Neural progenitor cell (in vitro differentiated cells): ENCODE measurements at places on chromosomes 5 and 9. TPM values are rescaled to one million over a fixed set of nuclear protein-coding genes. Genes with fewer than 3 reads are reported as not detected.

Gene B4GALT7
- total RNA-seq, result 11.6 and 23.1 TPM in 2 replicates

Gene TMEM215
- total RNA-seq, result not detected in 2 replicates

GRCh38 chr5:32074401-32074800 lies 99.7 kb downstream of the GOLPH3 start:
- peak; percentile 22 for DNase-seq

- DNase-seq, result no peak
Measured at GRCh38 chr9:5708414-5708813, 79.5 kb downstream of the RIC1 start.

DNA sequence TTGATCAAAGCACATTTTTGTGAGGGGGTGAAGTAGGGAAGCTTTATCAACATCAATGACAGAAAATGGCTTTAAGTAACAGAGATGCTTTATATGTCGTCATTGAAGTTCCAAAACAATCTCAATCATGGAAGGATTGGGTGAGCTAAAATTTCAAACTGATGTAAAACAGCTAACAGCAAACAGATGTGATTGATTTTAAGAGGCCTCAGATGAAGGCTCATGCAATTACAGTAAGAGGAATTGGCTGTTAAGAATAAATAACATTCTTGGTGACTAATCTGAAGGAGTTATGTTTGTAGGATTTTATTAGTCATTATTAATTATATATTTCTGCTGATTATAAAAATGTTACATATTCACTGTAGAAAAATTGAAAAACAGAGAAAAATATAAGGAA lies 63.5 kb upstream of the PUM3 start:
- DNase-seq, result no peak
